Fibroblast of the aortic adventitia (primary cell): ENCODE measurements at places on chromosomes 13 and 19.

GRCh38 chr19:46460981-46461380 lies 10.4 kb downstream of the PNMA8A start:
- no peak for DNase-seq

GRCh38 chr19:45553464-45553863 lies 31.1 kb downstream of the OPA3 start:
- no peak for DNase-seq

GRCh38 chr19:7337380-7338194 lies 11.2 kb upstream of the ARHGEF18 start:
- no peak for DNase-seq

- no peak for DNase-seq
Measured at GRCh38 chr19:53007200-53007599, 6.5 kb upstream of the ERVV-1 start.

DNA sequence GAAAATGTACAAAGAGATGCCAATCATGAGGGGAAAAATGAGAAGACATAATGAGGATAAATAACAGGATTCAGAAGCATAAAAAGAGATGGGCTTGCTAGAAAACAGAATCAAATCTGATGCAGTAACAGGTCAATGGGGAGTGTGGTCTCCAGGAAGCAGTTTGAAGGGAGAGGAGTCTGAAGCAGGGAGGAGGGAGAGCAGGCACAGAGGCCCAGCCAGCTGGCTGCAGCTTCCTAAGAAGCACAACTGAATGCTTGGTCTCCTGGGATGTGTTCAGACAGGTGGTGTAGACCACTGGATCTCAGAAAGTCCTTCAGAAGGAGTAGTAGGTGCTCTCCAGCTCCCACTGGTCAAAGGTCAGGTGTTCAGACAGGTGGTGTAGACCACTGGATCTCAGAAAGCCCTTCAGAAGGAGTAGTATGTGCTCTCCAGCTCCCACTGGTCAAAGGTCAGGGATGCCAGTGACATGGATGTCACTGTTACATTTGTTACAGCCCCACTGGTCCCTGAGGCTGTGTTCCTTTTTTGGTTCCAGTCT lies 68.3 kb upstream of the UBAC2 start:
- DNase-seq, result no peak
